ENCODE measurements at places on chromosomes 13 and 19. TPM values are rescaled to one million over a fixed set of nuclear protein-coding genes. Genes with fewer than 3 reads are reported as not detected.

The ZNF653 gene
- 4.5 TPM for total RNA-seq

The ZNF790 gene
- total RNA-seq = 1.9 TPM

The ONECUT3 gene
- total RNA-seq = not detected

The NCR1 gene
- not detected for total RNA-seq

The UQCRFS1 gene
- 40.5 TPM for total RNA-seq

The MBD3L2B gene
- total RNA-seq = not detected
